Umbilical cord (tissue), 2 donors: ENCODE measurements at places on chromosomes 2 and 18. TPM values are rescaled to one million over a fixed set of nuclear protein-coding genes. Genes with fewer than 3 reads are reported as not detected.

DNA sequence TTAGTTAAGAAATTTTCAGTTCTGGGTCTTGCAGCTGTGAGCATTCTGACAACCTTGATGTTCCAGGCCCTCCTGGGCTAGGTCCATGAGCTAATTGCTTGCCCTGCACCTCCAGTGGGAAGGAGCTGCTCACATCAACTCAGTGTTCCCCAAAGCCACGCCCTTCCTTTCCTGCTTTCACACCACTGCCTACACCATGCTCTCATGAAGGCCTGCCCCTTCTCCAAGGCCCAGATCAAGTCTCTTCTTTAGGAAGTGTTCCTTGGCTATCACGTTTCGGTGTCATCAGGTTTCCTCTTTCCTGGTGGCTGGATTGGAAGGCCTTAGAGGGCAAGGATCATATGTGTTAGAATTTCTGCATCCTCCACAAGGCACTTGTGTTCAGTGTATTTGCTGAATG lies 18.8 kb downstream of the TMEM127 start:
- DNase-seq: no peak

- DNase-seq: no peak
Measured at GRCh38 chr18:12863687-12864216, 20.3 kb downstream of the PTPN2 start.

DNA sequence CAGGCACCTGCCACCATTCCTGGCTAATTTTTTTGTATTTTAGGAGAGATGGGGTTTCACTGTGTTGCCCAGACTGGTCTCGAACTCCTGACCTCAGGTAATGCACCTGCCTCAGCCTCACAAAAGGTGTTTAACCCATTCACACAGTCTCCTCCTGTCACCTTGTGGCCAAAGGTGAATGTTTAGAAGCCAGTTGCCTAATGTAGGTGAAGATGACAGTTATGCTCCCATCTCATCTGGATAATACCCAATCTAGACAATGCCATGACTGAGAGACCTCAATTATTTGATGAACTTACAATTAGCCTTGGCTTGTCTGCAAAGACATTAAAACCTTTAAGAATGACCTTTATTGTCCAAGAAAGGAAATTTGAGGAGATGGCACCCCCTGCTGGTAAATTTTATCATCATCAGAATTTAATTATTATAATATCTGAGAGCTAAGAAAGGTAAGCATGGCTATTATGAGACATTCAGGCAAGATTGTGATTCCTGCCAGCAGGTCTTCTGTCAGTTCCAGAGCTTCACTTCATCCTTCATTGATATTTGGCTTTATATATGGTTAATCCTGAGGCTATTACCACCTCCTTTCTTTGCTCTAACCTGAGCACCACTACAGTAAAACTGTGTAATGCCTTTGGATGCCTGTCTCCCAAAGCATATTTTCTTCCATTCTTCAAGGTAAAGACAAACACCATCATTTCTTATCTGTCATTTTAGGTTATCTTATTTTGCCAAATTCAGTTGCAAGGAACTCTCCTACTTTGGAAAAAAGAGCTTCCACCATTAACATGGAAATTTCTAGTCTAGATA lies 117.6 kb downstream of the FAM124B start:
- DNase-seq: peak; percentile 51

GRCh38 chr2:157362627-157363026 lies 37.0 kb upstream of the ERMN start:
- DNase-seq: no peak

- no peak for DNase-seq
Measured at GRCh38 chr2:94769733-94770132, 101.5 kb upstream of the TEKT4 start.

GRCh38 chr2:165456027-165456426 lies 13.5 kb upstream of the CSRNP3 start:
- no peak for DNase-seq

GRCh38 chr18:65725251-65726050 lies 25.4 kb upstream of the CDH7 start:
- DNase-seq: peak; percentile 12

GRCh38 chr2:215965532-215966165 lies 47.7 kb downstream of the MREG start:
- no peak for DNase-seq

DNA sequence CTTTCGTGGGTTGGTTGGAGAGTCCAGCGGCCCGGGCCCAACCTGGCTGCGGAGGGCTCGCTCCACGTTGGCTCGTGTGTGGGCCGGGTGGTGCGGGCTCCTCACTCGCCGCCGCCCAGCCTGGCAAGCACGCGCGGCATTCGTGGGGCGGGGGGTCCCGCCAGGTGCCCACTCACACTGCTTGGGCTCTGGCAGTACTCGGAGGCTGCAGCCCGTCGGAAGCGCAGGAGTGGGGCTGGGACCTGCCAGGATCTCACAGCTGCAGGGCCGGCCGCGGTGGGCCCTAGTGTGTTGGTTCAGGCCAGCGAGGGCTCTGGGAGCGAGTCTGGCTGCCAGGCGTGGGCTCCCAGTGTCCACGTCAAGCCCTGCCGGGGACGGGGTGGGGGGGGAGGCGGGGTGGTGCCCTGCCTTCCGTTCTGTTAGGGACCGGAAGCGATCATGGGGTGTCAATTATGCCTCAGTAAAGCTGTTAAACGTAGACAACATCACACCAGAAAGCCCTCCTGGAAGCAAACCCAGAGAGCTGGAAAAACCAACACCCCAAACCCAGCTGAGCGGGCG lies 1.0 kb upstream of the HS6ST1 start:
- DNase-seq: no peak

- no peak for DNase-seq
Measured at GRCh38 chr2:100289020-100289419, 33.3 kb downstream of the LONRF2 start.

GRCh38 chr18:60846396-60846795 lies 473.8 kb upstream of the MC4R start:
- no peak for DNase-seq

- DNase-seq: no peak
Measured at GRCh38 chr18:69233465-69234054, 167.1 kb upstream of the DOK6 start.

GRCh38 chr2:130261970-130262760 lies 63.9 kb upstream of the TUBA3E start:
- peak; percentile 43 for DNase-seq

DNA sequence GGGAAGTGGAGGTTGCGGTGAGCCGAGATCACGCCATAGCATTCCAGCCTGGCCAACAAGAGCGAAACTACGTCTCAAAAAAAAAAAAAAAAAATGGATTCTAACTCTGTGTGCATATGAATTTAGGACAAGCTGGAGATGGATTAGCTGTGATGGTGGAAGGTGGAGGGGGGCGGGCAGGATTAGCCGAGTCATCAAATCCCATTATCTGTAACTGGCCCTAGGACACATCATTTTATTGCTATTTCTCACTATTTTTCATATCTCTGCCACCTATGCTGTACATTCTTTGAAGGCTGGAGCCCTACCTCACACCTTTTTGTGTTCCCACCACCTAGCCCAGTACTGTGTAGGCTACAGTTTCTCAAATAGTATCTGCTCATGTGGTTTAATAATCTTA lies 7.3 kb upstream of the CDK5R2 start:
- DNase-seq: no peak

DNA sequence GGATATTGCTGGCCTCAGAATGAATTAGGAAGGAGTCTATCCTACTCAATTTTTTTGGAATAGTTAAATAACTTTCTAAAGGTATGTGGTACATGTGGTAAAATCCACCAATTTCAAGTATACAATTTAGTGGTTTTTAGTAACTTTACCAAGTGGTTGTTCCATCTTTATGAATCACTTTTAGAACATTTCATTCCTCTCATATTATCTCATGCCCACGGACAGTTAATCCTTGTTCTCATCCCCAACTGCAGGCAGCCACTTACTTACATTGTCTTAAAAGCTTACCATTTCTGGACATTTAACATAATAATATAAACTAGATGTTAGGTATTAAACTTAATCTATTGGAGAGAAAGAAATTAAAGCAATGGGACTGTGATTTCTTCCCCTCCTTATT lies 146.3 kb upstream of the ZC3H15 start:
- DNase-seq: no peak

DNA sequence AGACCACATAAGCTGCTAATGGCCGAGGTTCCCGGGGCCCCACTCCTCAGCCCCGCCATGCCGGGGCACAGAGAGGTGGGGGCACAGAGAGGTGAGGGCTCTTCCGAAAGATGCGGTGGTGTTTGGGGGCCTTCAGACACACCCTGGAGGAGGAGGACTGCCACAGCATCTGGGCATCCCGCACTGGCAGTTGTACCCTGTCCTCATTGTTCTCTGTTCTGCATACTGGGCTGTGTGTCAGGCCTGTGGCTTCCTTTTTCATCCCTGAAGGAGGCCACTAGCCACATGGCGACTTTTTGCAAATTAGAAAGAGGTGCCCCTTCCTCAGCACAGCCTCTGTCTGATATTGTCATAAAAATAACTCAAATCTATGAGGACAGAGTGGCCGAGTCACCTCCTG lies 150.1 kb downstream of the CTIF start:
- DNase-seq: no peak

- peak; percentile 55 for DNase-seq
Measured at GRCh38 chr2:7915302-7916091, 766.4 kb upstream of the ID2 start.

GRCh38 chr2:104976603-104977120 lies 61.2 kb upstream of the MRPS9 start:
- no peak for DNase-seq

- DNase-seq: no peak
Measured at GRCh38 chr2:101038455-101039255, 36.6 kb downstream of the RPL31 start.

GRCh38 chr2:228917220-228917619 lies 353.9 kb downstream of the PID1 start:
- peak; percentile 25 for DNase-seq

DNA sequence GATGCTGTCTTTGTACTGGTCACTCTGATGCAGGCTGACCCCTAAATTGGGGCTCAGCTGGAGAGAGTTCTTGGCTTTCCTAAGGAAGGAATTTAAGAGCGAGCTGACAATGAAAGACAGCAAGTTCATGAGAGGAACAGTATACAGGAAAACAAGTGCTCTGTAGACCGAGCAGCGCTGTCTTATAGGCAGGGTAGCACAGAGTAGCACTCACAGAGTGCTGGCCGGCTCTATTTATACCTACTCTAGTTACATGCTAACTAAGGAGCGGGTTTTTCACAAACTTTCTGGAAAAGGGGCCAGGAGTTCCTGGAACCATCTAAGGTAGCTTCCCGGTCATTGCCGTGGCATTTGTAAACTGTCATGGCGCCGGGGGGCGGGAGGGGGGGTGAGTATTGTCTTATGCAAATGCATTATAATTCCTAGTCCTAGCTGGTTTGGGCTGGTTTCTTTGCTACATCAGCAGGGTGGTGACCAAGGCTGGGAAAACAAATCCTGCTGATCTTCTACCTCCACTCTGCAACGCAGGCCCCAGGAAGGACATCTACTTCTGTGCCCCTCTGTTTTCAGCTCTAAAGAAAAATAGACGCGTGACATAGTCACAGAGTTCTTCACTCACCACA lies 31.6 kb upstream of the MAP3K20 start:
- DNase-seq: no peak

- no peak for DNase-seq
Measured at GRCh38 chr18:61743775-61744531, 148.9 kb downstream of the RNF152 start.

GRCh38 chr2:80302001-80302313 lies 2.6 kb downstream of the LRRTM1 start:
- no peak for DNase-seq

DNA sequence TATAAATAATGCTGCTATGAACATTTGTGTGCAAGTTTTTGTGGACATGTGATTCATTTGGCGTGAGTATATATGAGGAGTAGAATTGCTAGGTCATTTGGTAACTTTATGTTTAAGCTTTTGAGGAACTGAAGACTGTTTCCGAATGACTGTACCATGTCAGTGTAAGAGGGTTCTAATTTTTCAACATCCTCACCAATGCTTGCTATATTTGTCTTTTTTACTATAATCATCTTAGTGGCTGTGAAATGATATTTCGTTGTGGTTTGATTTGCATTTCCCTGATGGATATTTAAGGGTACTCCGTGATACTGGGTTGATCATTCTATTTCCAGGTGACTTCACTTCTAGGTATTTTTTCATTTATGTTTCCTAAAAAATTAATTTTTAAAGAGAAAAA lies 241.1 kb downstream of the BCL2 start:
- no peak for DNase-seq

- peak; percentile 33 for DNase-seq
Measured at GRCh38 chr2:128280901-128281321, 37.8 kb downstream of the HS6ST1 start.

DNA sequence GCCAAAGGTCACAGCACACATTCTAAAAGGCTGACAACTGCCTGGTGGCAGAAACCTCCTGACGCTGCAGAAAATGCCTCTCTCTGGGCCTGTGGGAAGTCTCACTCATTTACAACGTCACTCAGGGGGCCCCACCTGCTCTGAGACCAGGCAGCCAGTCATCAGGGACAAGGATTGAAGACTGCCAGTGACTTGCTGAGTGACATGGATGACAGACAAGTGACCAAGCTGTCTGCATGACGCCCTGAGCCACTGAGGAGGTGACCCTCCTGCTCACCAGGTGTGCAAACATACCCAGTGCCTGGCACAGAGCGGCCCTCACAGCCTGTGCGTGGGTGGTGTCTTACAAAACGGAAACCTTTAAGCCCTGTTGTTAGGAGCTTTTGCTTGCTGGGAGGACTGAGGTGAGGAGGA lies 392.4 kb downstream of the TNS1 start:
- DNase-seq: no peak

DNA sequence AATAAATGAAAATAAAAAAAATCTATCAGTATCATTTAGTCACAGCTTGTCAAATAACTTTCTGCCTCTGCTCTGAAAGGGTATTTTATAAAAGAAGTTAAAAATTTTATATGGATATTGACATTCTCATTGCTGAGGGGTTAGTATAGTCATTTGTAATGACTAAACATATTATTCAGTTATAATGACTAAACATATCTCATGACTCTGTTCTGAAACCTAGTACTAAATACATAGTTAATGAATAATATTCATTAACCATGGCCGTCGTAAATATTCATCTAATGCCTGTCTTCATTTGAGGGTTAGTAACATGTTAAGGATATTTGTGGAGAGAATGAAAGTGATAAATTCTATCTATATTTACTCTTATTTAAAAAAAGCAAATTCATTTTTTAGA lies 69.1 kb upstream of the MAP4K3 start:
- DNase-seq: no peak

GRCh38 chr2:57602733-57603132 lies 443.9 kb upstream of the VRK2 start:
- no peak for DNase-seq

The SKOR2 gene
- total RNA-seq: 0.48 TPM

The MYOM1 gene
- total RNA-seq: 42.6 TPM

The GCA gene
- 11.8 TPM for total RNA-seq

The TMEM37 gene
- total RNA-seq: not detected

The AP1S3 gene
- total RNA-seq: 6.3 TPM

The CRYBA2 gene
- total RNA-seq: not detected

The AKAIN1 gene
- not detected for total RNA-seq

The POTEJ gene
- total RNA-seq: 0.24 TPM

The NEUROD1 gene
- 5.3 TPM for total RNA-seq

The SERPINB4 gene
- 4.1 TPM for total RNA-seq

The PID1 gene
- 29.1 TPM for total RNA-seq

The PIEZO2 gene
- 37.3 TPM for total RNA-seq

The CXCR1 gene
- total RNA-seq: 2.9 TPM

The TSPYL6 gene
- 0.24 TPM for total RNA-seq

The ACP1 gene
- total RNA-seq: 99.7 TPM

The SLC23A3 gene
- not detected for total RNA-seq

The TXNL1 gene
- 45.0 TPM for total RNA-seq
